PC-9 (cell line): ENCODE measurements at places on chromosomes 2 and 18.

DNA sequence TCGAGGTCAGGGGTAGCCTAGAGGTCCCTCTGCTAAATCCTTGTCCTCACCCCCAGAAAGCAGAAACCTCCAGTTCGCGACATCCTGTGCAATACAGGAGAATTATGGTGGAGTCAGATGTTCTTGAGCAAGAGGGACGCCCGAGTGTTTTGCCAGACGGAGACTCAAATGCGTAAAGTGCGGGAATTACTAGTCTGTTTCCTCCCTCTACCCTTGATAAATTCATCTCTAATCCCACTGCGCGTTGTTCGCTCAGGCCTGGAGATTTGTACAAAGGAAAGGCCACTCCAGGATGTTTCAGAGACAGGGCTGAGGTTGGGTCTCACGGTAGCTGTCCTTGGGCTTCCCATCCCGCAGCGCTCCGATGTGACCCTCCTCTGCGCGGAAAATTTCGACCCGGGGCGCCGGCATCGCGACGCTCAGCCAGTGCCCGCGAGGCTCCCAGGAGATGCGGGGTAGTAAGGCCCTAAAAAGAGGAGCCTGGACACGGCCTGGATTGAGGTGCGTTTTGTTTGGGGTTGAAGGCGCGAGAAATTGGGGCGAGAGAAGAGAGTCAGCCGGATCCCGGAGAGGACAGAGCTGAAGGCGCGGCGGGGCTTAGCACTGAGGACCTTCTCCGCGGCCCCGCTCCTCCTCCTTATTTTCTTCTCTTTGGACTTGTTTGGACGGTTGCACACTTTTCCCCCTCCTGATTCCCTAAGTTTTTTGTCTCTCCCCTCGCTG, 2.6 kb upstream of the NEUROD1 start:
- DNase-seq = no peak

- no peak for DNase-seq
Measured at GRCh38 chr2:46535360-46535759, 56.0 kb downstream of the TMEM247 start.

- no peak for DNase-seq
Measured at GRCh38 chr2:241851325-241852115, 7.2 kb downstream of the PDCD1 start.

DNA sequence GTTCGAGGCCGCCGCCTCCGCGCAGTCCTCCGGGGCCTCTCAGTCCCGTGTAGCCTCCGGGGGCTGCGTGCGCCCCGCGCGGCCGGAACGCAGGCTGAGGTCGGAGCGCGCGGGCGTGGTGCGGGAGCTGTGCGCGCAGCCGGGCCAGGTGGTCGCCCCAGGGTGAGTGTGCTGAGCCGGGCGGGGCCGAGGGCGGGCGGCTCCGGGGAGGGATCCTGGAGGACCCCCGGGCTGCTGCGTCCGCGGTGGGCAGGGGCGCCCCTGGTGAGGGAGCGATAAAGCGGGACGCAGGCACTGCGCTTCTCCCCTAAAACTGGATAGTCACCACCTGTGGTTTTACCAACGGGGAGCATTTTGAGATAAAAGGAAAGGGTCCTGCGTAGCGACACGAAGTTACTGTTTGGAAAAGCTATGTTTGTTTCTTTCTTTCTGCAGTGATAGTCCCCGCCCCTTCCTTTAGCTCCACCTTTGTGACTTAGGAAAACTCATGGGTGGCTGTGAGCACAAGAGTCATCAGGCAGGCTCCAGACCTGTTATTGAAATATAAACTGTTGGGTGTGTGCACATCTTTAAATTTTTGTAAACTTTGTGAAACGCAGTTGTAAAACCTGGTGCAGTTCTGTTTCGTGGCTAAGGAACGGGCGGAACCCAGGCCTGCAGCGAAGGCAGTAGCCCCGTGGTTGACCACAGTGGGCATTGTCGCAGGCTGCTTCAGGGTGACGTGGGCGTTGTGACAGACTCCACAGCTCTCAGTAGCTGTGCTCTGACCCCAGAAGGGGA, 687 bp downstream of the CTDP1 start:
- DNase-seq = peak; percentile 63

DNA sequence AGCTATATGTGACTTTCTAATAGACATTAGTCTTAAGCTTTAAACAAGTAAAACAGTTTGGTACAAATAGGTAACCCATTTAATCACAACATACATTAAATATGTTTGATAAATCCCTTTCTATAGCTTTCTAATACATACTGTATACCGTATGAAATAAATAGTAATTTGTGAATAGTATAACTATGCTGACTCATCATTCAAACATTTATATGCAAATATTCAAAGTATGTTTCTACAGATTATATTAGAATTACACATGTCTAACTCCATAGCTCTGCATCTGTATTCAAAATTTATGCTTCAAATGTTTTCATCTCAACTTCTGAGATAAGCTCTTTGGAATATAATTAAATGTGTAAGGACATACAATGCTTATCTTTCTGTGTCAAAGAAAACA, 142.7 kb upstream of the ZNF804A start:
- no peak for DNase-seq

GRCh38 chr2:230583581-230583980, 129.1 kb upstream of the CAB39 start:
- no peak for DNase-seq

- peak; percentile 5 for DNase-seq
Measured at GRCh38 chr2:84741182-84741822, 139.6 kb downstream of the TRABD2A start.

GRCh38 chr2:73135236-73135635, 22.5 kb upstream of the RAB11FIP5 start:
- DNase-seq = no peak

GRCh38 chr2:172451923-172452322, 24.5 kb downstream of the ITGA6 start:
- no peak for DNase-seq

DNA sequence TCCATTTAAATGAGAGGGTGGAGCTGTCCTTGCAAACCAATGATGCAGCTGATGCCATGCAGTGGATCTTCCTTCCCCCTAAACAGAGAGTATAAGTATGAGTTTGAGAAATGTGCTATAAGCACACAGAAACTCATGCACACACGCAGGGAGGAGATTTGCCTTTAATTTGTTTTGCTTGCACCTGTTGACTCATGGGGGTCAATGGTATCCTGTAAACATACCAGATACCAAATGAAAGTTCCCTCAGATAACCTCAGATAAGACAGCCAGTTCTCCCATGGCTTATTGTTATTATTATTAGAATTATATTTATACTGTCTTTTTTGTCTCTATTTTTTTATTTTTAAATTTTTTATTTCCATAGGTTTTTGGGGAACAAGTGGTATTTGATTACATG, 29.5 kb upstream of the GPR39 start:
- DNase-seq = no peak

- no peak for DNase-seq
Measured at GRCh38 chr18:58391932-58392323, 237.0 kb downstream of the ALPK2 start.

GRCh38 chr2:10083692-10084211, 3.5 kb upstream of the CYS1 start:
- DNase-seq = no peak

- DNase-seq = no peak
Measured at GRCh38 chr2:224398289-224398688, 3.6 kb downstream of the FAM124B start.
